Activated CD4-positive, alpha-beta T cell treated with anti-CD3 and anti-CD28 coated beads, Interleukin-2, amount 10 ng/mL, durations not matched to agents 7 days and 5 days (primary cell): ENCODE measurements at places on chromosomes 7 and 10. TPM values are rescaled to one million over a fixed set of nuclear protein-coding genes. Genes with fewer than 3 reads are reported as not detected.

ECHDC3 gene
- 1.1 TPM for total RNA-seq

EGR2 gene
- total RNA-seq: 0.92 TPM

TSPAN12 gene
- not detected for total RNA-seq

- H3K36me3 ChIP-seq: no peaks in the 10 kb centered on the region
- H3K4me3 ChIP-seq: no peak overlapping the region
- H3K27ac ChIP-seq: no peak overlapping the region
- H3K27me3 ChIP-seq: peaks cover 9% of the 10 kb centered on the region
Measured at GRCh38 chr7:154918741-154919140, 84.2 kb downstream of the PAXIP1 start.

GRCh38 chr7:24734306-24734705, 23.0 kb downstream of the GSDME start:
- no peak for DNase-seq
- H3K36me3 ChIP-seq: no peaks in the 10 kb centered on the region
- peaks cover 6% of the 10 kb centered on the region for H3K4me1 ChIP-seq
- H3K27me3 ChIP-seq: peaks cover 39% of the 10 kb centered on the region
- H3K4me3 ChIP-seq: no peak overlapping the region
- H3K27ac ChIP-seq: no peak overlapping the region

DNA sequence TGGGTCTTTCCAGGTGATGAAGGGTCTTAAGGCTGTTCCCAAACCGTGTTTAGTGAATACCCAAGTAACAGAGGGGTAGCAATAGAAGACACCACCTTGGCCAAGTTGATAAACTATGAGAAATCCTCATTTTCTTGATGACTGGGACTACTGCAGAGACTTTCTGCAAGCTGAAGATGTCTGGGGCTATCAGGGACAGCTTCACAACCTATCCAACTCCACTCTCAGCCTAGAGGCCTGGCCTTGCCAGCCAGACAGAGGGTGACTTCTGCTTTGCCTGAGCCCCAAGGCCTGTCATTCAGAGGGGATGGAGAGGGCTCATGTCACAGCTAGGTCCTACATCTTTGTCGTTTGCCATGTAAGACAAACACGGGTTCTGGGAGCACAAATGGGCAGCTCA, 255.9 kb upstream of the GRB10 start:
- no peaks in the 10 kb centered on the region for H3K4me1 ChIP-seq
- H3K36me3 ChIP-seq: no peaks in the 10 kb centered on the region
- H3K4me3 ChIP-seq: no peak overlapping the region
- no peak overlapping the region for H3K27ac ChIP-seq
